Endothelial cell of umbilical vein (primary cell): ENCODE measurements at places on chromosomes 6 and 20.

DNA sequence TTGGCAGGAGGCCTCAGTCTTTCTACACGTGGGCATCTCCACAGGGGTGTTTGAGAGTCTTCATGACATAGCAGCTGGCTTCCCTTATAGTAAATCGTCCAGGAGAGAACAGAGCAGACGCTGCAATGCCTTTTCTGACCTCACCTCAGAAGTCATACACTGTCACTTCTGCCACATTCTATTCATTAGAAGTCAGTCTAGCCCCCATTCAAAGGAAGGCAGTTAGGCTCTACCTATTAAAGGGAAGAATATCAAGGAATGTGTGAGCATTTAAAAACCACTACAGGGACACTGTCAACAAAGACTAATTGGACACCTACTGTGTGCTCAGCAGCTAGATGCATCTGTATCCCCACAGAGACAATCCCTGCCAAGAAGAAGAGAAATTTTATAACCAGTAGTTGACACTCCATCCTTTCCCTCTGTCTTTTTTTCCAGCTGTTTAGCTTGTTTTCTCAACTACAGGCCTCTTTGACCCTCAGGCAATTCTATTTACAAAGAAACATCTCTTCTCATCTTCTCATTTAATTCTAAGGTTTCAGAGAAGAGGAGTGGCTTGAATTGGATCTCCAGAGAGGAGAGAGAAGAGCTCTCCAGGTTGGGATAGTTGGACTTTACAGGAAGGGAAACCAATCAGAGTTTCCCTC is 18.6 kb downstream of the ARMC12 start:
- H3K27me3 ChIP-seq, result no peaks in the 10 kb centered on the region
- H3K4me3 ChIP-seq, result no peak overlapping the region
- no peak for DNase-seq
- no peak overlapping the region for H3K27ac ChIP-seq

GRCh38 chr6:108562503-108562993 is 1.8 kb downstream of the FOXO3 start:
- peak overlapping the region; percentile 28 for H3K27ac ChIP-seq
- DNase-seq, result peak; percentile 76
- no peaks in the 10 kb centered on the region for H3K36me3 ChIP-seq
- peak overlapping the region; percentile 61 for H3K4me3 ChIP-seq

DNA sequence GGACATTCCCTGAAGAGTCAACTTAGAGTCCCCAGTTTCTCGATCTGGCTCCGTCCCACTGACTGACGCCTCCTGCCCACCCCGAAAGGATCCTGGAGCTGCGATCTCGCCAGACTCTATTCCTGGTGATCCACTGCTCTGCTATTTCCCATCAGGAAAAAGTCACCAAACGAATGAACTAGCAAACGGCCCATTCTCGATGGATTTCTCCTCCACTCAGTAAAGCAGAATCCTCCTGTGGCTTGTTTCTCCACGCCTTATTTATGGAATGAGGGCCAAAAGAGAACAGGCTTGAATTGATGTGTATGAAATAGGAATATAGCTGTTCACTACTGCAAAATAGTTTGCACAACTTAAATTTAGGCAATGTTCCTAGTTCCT is 5.4 kb downstream of the NKX2-4 start:
- DNase-seq, result peak; percentile 25
- H3K27me3 ChIP-seq, result peaks cover 44% of the 10 kb centered on the region
- peaks cover 5% of the 10 kb centered on the region for H3K4me1 ChIP-seq
- H3K36me3 ChIP-seq, result peaks cover under 1% of the 10 kb centered on the region

DNA sequence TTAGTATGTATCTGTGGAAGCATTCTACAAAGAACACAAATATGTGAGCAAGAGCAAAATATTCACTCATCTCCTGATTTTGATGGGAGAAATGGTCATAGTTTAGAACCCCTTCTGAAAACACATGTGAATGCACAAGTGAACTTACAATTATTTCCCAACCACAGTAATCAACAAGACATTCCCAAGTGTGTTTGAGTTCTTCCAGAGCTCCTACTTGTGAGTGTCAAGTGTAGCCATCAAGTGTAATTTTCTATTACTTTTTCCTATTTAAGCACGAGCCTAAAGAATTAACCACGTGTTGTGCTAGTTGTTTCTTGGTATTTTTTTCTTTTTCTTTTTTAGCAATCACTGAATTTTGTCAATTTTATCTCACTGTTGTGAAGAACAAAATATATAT is 402.3 kb downstream of the NKAIN2 start:
- no peak for DNase-seq
- no peaks in the 10 kb centered on the region for H3K36me3 ChIP-seq
- no peak overlapping the region for H3K4me3 ChIP-seq
- H3K27ac ChIP-seq, result no peak overlapping the region
- H3K27me3 ChIP-seq, result no peaks in the 10 kb centered on the region

DNA sequence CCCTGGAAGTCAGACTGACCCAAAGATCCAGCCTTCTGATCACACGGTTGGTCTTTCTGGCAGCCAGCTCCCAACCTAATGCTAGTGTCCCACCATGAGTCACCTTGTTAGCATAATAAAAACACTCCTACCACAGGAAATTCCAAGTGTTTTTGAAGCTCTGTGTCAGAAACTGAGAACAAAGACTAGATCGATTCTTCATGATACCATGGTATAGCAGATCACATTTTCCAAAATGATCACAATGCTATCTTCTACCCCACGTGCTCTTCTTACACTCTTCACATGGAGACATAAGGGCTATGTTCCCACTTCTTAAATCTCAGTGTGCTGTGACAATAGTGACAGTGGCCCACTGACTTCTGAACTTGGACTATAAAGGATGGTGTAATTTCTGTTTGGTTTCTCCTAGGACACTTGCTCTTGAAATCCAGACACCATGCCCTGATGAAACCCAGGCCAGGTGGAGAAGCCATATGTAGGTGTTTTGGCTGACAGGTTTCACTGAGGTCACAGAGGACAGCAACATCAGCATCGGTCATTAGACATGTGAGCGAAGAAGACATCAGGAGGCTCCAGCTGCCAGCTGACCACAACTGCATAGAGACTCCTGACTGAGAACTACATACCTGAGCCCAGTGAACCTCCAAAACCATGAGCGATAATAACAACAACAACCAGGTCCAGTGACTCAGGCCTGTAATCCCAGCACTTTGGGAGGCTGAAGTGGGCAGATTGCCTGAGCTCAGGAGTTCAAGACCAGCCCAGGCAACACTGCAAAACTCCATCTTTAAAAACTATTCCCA is 57.5 kb downstream of the MKKS start:
- H3K4me3 ChIP-seq, result no peak overlapping the region
- H3K4me1 ChIP-seq, result peaks cover 17% of the 10 kb centered on the region
- DNase-seq, result peak; percentile 84
- H3K27me3 ChIP-seq, result no peaks in the 10 kb centered on the region
- H3K27ac ChIP-seq, result peak overlapping the region; percentile 74

- peak; percentile 46 for DNase-seq
- no peaks in the 10 kb centered on the region for H3K27me3 ChIP-seq
- peaks cover 21% of the 10 kb centered on the region for H3K4me1 ChIP-seq
- no peak overlapping the region for H3K27ac ChIP-seq
These were observed 23.4 kb upstream of the PTGIS start for GRCh38 chr20:49591217-49591865.

- no peaks in the 10 kb centered on the region for H3K36me3 ChIP-seq
- no peaks in the 10 kb centered on the region for H3K27me3 ChIP-seq
- peaks cover 2% of the 10 kb centered on the region for H3K4me1 ChIP-seq
- DNase-seq, result no peak
- no peak overlapping the region for H3K27ac ChIP-seq
These were observed 271.1 kb downstream of the SAMD5 start for GRCh38 chr6:147779624-147780023.

DNA sequence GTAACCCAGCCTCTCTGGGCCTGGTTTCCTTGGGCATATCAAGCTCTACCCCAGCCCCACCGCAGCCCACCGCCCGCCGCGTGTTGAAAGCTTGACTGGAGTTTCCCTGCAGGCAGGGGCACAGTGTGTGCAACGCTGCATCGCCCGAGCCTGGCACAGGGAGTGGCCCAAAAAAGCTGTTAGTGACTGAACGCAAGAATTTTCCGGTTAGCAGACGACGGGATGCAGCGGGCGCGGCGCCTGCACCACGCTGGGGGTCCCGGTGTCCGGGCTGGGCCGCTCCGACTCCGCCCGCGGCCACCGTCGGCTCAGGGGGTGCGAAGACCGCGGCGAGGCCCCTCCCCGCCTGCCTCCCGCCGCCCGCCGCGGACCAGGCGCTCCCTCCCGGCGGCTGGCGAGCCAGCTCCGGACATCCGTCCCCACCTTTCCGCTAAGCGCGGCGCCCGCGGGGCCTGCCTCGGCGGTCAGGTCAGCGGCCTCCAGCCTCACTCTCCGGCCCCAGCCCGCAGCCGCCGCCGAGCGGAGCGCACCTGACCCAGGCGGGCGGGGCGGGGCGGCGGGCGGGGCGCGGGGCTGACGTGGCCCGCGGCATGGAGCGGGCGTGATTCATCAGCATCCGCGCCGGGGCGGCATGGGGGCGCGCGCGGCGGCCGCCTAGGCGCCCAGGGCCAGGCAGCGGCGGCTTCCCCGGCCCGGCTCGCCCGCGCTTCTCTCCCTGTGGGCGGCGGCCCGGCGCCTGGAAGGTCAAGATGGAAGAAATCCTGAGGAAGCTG is at the start of gene ARFGEF3:
Gene ARFGEF3 (plus strand): TSS at position 602 of the 773 bp plus-strand sequence. CDS start 148 bp downstream, at position 750.
- H3K4me3 ChIP-seq, result peak within 1 kb of the TSS; percentile 66
- peak within 1 kb of the TSS; percentile 38 for H3K27ac ChIP-seq
- no peaks in the 10 kb centered on the region for H3K27me3 ChIP-seq
- H3K36me3 ChIP-seq, result no peaks in the 10 kb centered on the region

DNA sequence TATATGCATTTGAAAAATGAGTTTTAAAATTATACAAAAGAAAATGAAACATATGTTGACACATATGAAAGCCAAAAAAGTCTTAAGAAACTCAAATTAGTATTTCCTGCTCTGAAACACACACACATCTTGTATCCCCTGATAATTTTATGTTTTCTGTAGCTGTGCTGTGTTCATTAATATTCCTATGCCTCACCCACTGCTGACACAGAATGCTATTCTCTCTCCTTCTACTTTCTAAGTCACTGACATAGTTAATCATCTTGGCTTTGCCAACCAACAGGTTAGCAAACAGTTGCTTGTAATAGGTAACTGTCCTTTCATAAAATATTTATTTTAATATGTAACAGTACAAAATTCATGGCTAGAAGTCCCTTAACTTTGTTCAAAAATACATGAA is 140.7 kb downstream of the DST start:
- no peak overlapping the region for H3K27ac ChIP-seq
- DNase-seq, result no peak
- peaks cover 6% of the 10 kb centered on the region for H3K4me1 ChIP-seq
- H3K36me3 ChIP-seq, result peaks cover 4% of the 10 kb centered on the region
- no peaks in the 10 kb centered on the region for H3K27me3 ChIP-seq

- DNase-seq, result no peak
- H3K27me3 ChIP-seq, result no peaks in the 10 kb centered on the region
- H3K4me1 ChIP-seq, result no peaks in the 10 kb centered on the region
- H3K36me3 ChIP-seq, result no peaks in the 10 kb centered on the region
- no peak overlapping the region for H3K4me3 ChIP-seq
These were observed 52.7 kb upstream of the PTGIS start for GRCh38 chr20:49620364-49621240.

GRCh38 chr6:81942067-81942370 is 189.5 kb upstream of the TENT5A start:
- H3K27ac ChIP-seq, result no peak overlapping the region
- no peaks in the 10 kb centered on the region for H3K27me3 ChIP-seq
- H3K36me3 ChIP-seq, result no peaks in the 10 kb centered on the region
- H3K4me1 ChIP-seq, result peaks cover 14% of the 10 kb centered on the region
- no peak for DNase-seq
- no peak overlapping the region for H3K4me3 ChIP-seq

DNA sequence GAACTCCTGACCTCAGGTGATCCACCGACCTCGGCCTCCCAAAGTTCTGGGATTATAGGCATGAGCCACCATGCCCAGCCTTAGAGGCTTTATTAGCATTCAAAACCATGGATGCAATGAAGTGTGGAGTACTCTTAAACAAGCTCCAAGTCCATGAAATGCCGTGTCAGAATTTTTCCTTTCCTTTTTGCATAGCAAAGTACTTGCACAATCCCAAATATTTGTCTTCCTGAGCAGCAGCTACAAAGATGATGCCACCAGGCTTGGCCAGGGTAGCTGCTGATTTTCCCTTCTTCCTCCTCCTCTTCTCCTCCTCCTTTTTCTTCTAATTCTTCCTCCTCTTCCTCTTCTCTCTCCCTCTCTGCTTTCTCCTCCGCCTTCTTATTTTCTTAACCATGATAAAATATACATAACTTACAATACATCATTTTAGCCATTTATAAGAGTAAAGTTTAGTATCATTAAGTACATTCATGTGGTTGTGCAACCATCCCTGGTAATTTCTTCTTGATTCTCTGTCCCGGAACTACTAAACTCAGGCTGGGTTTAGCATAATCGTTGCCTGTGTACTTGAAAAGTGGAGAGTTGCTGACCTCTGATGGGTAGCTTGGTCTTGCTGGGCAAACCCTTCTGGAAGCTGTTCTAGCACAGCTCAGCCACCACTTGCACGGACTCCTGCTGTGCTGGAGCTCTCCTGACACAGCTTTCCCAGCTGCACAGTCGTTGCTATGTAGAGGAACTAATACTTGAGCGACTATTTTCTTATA is 20.3 kb downstream of the MUCL3 start:
- no peaks in the 10 kb centered on the region for H3K4me1 ChIP-seq
- DNase-seq, result no peak
- H3K4me3 ChIP-seq, result no peak overlapping the region

DNA sequence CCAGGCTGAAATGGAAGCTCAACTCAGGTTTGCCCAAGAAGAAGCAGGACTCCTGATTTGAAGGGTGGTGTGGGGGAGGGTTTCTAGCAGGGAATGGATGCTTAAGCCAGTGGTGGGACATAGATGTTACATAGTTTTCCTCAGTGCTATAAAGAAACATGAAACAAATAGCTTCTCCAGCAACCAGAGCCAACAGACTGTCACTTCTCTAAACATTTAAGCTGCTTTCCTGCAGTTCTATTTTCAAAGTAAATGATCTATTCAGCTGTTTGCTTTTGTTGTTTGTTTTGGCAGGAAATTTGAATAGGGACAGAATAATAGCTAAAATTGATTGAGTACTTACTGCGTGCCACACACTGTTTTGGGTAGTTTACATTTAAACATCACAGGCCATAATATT is 169.0 kb downstream of the UST start:
- H3K4me3 ChIP-seq, result no peak overlapping the region
- no peak for DNase-seq
- H3K27ac ChIP-seq, result no peak overlapping the region
- H3K36me3 ChIP-seq, result no peaks in the 10 kb centered on the region

GRCh38 chr6:166494757-166495486 is 91.6 kb downstream of the RAMACL start:
- H3K27ac ChIP-seq, result no peak overlapping the region
- H3K4me3 ChIP-seq, result no peak overlapping the region
- no peak for DNase-seq
- H3K36me3 ChIP-seq, result peaks cover 39% of the 10 kb centered on the region

DNA sequence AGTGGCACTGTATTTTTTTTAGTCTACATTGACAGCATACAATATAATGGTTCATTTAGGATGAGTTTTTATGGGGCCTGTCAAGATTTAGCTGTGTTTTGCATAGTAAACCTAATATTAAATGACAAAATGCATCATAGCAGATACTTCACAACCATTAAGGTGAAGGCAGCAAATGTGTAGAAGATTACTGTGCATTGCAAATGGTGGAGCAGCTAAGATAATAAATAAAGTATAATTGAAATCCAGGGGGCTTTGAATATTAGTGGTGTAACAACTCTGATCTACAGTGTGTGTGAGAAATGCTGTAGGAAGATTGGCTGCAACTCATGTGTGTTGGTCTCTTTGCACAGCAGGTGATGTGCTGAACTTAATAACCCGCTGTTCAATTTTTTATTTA is 801.9 kb upstream of the CITED2 start:
- no peaks in the 10 kb centered on the region for H3K27me3 ChIP-seq
- DNase-seq, result no peak
- no peaks in the 10 kb centered on the region for H3K4me1 ChIP-seq

GRCh38 chr6:169880516-169880915 is 129.1 kb downstream of the ERMARD start:
- no peak overlapping the region for H3K27ac ChIP-seq
- no peak overlapping the region for H3K4me3 ChIP-seq
- DNase-seq, result no peak
- no peaks in the 10 kb centered on the region for H3K4me1 ChIP-seq
- peaks cover 37% of the 10 kb centered on the region for H3K27me3 ChIP-seq
